ENCODE measurements at places on chromosomes 16 and 17.

DNA sequence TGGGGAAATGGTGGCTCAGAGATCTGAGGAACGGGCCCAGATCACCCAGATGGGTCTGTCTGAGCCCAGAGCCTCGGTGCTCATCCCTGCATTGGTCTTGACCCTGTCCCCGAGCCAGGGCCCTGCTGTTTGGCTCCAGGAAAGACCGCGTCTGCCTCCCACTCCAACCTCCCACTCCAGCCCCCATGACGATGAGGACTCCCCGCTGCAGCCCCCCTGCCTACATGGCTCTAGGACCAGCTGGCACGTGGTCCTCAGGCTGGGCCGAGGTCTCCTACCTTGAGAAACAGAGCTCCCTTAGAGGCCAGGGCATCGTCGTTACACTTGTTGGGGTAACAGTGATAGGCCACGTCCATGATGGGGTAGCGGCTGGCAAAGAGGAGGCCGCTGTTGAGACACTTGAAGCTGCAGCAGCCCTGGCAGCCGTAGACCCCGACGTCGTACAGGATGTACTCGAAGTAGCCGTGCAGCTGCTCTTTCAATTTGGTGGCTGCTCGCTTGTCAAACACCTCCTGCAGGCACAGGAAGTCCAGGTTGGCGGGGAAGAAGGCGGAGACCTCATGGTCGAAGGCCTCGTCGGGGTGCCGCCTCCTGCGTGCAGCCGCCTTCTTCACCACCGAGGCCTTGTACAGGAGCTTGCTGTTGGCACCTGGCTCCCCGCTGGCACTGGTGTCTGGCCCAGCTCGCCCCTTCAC is 59.9 kb downstream of the PRMT7 start:
- DNase-seq: no peak

DNA sequence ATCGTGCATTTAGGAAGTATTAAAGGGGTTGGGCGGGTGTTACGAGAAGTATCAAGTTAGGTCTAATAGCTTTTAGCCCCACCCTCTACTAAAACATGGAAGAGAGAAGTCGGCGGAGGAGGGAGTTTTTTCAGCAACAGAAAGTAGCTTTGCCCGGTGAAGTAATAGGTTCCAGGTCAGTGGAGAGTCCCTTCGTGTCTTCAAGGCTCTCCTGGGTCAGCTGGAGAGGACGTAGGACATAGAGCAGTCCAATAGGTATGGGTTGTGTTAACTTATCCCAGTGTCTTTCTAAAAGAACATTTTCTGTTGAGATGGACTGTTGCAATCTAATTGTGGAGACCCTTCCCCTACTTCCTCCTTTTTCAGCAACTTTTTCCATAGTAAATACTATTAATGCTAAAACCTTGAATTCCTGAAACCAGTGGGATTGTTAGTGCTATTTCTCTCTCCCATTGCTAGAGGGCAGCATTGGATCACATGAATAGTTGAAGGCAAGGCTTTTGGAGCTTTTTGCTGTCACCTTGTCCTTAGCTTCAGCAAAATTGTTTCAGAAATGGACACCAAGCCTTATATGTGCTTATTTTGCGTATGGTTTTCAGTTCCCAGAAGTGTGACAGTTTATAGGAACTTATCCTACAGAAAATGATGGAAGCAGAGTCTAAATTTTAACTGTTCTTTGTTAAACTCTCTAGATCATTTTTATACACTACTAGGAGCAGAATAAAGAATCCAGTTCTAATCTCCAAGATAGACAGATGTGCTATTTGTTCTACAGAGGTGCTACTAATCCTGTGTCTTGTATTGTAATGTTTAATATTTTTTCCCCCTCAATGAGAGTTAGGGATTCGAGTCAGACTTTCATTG is 38.4 kb downstream of the UTP18 start:
- no peak for DNase-seq

DNA sequence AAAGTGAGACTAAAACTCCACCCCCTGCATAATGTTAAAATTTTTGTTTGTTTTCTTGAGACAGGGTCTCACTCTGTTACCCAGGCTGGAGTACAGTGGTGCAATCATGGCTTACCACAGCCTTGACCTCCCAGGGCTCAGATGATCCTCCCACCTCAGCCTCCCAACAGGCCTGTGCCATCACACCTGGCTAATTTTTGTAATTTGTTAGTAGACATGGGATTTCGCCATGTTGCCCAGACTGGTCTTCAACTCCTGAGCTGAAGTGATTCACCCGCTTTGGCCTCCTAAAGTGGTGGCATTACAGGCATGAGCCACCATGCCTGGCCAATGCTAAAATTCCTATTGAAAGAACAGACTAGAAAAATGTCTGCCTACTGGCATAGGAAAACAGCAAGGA is 103.8 kb downstream of the TRIM37 start:
- DNase-seq: no peak

DNA sequence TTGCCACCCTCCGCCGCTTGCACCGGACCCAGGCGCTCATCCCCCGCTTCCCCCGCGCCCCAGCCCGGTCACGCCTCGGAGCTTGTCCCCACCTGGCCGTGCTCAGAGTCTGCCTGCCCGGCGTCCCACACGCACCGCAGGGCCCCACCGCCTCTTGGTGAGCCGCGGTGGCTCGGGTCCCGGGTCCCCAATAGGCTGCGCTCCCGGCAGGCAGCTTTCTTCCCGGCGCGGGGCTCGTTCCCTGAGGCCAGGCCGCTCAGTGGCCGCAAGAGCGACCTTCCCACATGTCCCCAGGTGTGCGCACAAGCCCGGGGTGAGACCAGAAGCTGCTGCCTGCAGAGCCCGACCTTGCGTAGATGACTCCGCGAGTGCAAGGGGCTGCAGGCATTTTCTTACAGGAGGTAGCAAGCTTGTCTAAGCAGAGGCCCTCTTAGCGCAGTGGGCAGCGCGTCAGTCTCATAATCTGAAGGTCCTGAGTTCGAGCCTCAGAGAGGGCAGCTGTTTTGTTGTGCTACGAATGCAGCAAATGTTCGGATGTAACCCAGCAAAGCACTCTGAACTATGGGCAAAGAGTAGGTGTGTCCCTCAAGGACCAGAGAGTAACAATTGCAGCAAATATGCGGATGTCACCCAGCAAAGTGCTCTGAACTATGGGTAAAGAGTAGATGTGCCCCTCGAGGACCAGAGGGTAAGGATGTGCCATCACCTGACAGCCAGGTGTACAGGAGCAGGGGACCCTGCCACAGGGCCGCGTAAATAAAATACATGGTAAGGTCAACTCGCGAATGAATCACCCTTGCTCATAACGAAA is 15.6 kb downstream of the TLE7 start:
- DNase-seq: no peak

DNA sequence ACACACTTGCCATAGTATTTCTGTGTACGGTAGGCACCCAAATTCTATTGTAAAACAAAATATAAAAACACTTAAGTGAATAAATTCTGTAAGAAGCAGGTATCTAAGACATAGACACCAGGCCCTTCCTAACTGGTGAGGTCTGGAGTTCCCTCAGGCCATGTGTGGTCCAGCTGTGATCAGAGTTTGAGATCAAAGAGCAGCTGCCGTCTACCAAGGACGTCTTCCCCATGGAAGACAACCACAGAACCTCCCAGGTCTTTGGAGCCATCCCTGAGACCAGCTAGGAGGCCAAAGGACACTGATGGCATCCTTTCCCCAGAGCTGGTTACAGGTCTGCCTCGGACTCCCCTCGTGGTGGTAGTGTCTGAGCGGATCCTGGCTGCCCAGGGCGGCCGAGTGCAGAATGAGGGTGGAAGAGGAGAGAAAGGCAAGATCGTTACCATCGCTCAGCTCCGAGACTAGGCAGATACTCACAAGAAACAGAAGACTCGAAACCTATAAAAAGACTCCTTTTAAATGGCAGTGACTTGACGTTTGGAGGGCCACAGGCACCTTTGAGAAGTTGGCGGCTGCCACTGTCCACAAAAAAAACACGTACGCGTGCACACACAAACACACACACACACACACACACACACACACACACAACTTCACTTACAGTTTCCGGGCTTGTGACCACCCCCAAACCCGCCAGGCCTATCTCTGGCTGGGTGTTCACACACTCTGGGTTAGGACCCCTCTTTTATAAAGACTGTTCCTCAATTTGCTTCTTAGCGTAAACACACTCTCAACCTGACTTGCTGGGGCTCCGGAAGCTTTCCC is 7.5 kb downstream of the TIMP2 start:
- DNase-seq: no peak
